ENCODE measurements at places on chromosomes 16 and 17.

DNA sequence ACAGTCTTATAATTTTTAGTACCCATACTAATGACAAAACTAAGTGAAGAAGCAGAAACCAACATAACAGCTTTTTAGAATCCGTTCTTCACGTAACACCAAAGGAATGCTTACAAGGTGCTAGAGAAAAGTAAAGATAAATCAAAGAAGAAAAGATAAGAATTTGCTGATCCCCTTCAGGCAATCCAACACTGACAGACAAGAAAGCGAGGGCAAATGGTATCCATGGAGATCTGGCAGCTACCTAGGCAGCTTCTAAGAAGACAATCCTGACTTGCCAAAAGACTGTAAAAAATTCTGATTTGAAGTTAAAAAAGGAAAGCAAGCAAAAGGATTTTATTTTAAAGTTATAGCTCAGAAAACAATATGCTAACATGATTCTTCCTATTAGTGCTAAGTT is 14.6 kb downstream of the BBS2 start:
- DNase-seq, result no peak

- no peak for DNase-seq
These were observed 99.7 kb upstream of the CDH8 start for GRCh38 chr16:62135911-62136310.

DNA sequence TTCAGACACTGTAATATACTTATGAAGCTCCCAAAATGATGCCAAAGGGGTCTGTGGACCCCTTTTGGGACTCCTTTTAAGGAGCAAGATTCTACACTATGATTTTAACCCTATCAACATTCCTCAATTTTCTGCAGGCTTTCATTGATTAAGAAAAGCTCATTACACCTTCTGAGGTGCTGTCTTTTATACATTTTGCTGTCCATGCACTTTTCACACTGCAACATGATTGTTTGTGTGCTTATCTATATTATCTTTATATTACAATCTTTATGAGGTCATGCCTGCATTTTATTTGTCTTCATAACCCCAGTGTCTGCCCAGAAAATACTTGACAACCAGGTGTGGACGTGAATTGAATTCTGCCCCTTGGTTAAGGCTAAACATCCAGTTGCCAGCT is 482.6 kb upstream of the ZFHX3 start:
- no peak for DNase-seq

DNA sequence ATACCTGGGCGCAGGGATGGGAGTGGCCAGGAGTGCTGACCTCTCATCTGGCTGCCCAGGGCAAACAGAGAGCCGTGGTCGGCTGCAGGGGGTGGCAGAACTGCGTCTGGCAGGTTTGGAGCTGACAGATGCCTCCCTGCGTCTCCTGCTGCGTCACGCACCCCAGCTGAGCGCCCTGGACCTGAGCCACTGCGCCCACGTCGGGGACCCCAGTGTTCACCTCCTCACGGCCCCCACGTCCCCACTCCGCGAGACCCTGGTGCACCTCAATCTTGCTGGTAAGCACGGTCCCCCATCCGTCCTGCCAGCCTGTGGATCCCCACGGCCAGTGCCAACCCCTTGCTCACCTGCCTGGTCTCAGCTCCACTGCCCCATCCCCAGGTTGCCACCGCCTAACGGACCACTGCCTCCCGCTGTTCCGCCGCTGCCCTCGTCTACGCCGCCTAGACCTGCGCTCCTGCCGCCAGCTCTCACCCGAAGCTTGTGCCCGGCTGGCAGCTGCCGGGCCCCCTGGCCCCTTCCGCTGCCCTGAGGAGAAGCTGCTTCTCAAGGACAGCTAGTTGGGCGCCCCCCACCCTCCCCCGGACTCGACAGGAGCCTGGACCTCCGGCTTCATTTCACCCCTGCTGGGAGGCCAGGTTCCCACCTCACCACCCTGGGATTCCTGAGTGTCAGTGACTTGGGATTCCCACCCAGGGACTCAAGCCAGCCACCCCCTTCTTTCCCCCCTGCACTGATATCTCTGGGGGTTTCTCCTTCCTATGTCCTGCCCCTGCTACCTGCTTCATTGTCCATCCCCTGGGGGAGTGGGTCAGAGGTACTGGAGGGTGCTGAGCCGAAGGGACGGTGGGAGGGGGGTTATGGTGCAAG is 2.0 kb upstream of the ORAI3 start:
- DNase-seq, result no peak

DNA sequence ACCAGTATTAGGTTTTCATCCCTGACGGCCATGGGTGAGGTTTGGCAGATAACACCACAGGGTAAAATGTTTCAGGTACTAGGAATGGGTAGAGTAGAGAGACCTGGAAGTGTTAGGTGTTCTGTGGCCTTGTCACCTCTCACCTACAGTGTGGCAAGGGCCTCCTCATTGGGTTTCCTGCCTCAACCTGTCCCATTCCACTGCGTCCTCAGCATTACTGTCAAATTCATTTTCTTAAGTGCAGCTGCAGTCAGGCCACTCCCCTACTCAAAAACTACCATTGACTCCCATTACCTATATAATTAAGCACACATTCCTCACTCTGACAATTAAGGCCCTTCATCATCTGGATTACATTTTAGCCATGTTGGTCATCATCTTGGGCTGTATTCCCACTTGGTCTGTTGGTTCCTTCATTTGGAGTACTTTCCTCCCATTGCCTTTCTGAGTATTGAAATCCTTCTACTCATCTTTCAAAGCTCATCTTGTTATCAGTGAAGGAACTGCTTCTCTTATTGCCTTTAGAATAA is 64.5 kb downstream of the NUP88 start:
- DNase-seq, result no peak

DNA sequence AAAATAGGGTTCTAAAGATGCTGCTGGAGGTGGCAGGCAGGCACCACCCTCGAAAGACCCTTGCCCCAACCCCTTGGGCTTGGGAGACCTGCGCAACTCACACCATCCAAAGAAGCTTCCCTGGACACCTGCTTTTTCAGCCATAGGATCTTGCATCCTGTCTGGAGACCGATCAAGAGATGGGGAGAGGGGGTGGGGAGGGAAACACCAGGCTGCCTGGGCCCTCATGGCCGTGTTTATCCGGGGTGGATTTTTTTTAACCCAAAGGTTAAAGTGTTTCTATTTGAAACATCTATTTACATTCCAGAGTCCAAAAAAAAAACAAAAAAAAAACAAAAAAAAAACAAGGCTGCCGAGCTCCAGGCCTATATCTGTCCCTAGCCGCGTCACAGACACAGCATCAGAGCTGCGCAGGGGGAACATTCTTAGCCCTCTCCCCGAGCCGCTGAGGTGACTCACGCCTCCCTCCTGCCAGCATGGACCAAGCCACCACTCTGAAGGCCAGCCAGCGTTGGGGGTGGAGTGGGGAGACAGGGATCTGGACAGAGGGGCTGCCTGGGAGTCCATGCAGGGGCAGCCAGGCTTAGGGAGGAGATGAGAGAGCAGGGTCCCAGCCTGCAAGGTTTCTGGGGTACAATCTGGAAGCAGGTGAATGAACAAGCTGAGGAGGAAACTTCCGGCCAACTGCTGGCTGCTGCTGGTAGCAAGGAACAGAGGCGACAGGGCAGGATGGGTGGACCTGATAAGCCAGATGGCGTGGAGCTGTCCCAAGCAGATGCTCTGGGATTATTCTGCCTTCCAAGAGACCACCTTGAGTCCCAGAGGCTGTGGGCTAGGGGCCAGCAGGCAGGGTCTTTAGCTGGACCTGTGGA is 14.8 kb downstream of the HDAC5 start:
- DNase-seq, result no peak

GRCh38 chr16:3610698-3611145 is 684 bp downstream of the SLX4 start:
- DNase-seq, result no peak

GRCh38 chr16:80742331-80742730 is 62.1 kb downstream of the CDYL2 start:
- DNase-seq, result no peak

- DNase-seq, result no peak
These were observed 36.6 kb upstream of the EMP2 start for GRCh38 chr16:10616756-10617640.

- DNase-seq, result no peak
These were observed 3.1 kb upstream of the MRPS34 start for GRCh38 chr16:1775846-1776671.

DNA sequence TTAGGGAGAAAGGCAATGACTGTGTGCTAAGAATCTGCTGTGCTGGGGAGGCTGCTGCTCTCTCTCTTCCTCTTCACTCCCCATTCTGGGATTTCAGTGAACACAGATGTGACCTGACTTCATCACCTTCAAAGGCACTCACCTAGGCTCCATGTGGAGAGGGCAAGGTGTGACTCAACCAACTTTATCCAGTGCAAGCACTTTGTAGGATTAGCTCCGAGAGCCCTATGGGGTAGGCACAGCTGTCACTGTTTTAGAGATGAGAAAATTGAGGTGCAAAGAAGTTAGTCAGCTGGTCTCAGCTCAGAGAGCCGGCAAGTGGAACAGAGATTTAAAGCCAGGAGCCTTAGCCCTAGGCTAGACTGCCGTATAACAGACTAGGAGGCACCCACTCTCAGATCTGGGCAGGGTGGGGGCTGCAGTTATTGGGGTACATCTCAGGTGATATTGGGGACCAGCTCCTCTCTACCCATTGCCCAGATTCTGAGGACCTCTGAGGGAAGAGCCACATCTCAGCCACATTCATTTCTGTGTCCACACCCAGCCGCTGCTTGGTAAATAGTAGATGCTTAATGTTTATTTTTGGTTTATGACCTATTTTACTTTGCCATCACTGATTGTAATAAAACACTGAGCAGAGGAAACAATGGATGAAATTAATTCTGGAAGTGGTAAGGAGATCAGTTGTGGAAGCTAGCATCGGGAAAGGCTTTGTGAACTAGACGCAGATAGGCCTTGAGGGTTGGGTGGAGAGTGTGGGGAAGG is 138.8 kb downstream of the CCDC182 start:
- DNase-seq, result no peak

DNA sequence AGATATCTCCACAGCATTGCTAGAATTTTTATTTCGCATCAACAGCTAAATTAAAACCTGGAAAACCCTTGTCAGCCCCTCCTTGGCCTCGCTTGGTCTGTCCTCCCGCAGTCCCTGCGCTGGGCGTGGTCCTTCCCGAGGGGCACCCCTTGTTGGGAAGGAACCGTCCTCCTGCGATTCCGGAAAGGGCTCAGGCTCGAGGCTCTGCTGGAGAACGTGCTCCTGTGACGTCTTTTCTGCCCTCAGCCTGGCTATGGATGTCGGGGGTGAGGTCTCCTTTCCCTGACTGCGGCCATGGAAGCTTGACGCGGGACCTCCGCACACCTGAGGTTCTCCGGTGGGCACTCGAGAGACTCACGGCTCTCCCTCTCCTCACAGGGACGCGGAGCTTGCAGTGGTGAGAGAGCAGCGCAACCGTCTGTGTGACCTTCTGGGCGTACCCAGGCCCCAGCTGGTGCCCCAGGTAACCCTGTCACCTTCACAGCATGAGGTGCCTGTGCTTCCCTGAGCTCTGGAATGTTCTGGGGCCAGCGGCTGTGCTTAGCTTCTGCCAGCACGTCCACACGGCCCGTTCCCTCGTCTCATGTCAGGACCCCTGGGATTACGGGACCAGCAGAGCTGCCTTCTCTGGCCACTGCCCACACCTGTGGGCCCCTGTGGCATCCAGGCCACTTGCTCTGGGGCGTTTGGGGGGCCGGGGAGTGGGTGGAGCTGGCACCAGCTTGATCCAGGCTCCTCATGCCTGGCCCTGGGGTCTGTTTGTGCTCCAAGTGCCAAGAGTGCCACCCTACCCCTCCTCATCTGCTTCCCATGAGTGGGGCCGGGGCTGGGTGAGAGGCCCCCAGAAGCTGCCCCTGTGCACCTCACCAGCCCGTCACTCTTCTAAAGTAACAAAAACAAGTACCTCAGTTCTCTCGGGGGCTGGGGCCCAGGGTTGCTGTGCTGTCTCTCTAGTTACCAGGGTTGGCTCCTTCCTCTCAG is 101.5 kb upstream of the ZNF750 start:
- no peak for DNase-seq

DNA sequence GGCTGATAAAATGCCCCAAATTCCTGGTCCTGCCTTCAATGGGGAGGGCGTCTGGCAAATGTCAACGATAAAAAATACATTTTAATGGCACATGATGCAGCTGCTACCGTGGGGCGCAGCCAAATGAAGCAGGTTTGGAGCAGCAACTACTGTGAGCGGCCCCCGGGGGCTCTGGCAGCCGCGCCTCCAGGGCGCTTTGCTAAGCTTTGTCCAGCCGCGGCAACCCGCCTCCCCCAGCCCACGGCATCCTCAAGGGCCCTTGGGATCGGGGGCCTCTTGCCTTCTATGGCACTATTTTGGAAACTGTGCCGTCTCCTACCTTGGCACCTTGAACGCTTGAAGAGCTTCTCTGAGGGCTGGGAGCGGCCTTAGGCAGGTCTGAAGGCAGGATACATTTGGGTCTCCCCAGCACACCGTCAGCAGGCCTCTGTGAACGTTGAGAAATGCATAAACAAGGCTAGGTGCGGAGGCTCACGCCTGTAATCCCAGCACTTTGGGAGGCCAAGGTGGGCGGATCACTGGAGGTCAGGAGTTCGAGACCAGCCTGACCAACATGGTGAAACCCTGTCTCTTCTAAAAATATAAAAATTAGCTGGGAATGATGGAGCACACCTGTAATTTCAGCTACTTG is 25.1 kb downstream of the TBX4 start:
- no peak for DNase-seq

- peak; percentile 80 for DNase-seq
These were observed 49.8 kb upstream of the BAHCC1 start for GRCh38 chr17:81345228-81346089.
